Activated CD4-positive, alpha-beta T cell treated with anti-CD3 and anti-CD28 coated beads, Interleukin-2, amount 50 U/mL, for 24 hours (primary cell): ENCODE measurements at places on chromosomes 4 and X.

DNA sequence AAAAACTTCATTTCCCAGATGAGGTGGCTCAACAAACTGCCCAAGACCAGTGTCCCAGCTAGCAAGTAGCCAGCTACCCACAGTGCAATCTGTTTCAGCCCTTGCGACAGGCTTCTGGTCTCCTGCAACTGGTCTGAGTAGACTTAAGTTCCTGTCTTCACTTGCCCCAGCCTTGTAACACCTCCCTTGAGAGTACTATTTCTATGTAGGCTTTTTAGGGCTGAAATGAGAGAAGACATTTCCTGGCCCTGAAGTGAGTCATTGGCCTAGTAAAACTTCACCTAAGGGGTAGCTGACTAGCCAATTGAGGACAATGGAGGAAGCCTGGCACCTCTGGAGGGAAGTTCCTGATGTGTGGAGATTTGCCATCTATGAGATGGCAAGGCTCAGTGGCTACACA, 80.1 kb upstream of the STIM2 start:
- DNase-seq, result no peak

GRCh38 chr4:2829933-2830451, 13.7 kb upstream of the ADD1 start:
- DNase-seq, result no peak

- DNase-seq, result no peak
Measured at GRCh38 chr4:73438582-73439215, 2.7 kb downstream of the AFP start.

- no peak for DNase-seq
Measured at GRCh38 chrX:25125483-25125882, 109.7 kb upstream of the ARX start.

GRCh38 chr4:38967260-38968095, 64.7 kb downstream of the TMEM156 start:
- DNase-seq, result no peak

- no peak for DNase-seq
Measured at GRCh38 chrX:152061083-152061482, 77.3 kb downstream of the MAGEA10 start.

- DNase-seq, result no peak
Measured at GRCh38 chr4:110211770-110212061, 13.3 kb upstream of the ELOVL6 start.

GRCh38 chrX:154892296-154892695, 6.1 kb downstream of the F8A1 start:
- DNase-seq, result no peak

DNA sequence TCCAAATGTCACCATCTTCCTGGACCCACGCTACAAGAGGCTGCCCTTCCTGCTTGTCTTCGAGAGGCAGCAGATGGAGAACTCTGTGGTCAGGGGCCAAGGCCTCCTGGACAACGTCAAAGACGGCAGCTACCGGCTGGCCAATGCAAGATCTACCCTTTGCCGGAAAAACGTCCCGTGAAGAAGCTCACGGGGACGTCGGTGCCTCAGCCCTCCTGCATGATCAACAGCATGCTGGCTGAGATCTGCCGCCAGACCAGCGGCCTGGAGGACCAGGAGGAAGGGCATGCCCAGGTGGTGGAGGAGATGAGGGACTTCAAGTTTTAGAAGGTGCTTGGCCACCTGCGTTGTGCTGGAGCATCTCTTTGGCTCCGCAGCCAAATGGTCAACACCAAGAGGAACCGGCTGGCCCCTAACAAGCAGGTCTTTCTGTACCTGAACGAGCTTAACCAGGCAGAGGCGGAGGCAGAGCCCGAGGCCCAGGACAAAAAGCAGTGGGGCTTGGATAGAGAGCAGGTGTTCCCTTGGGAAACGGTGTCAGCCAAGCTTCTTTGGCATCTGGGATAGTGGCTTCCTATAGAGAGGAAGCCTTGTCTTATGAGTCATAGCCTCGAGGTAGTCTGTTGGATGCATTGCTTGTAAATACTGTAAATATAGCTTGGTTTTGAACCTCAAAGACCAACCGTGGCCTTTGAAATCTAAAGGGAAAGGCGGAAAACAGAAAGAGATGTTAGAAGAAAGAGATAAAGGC, 94.8 kb upstream of the ELOVL6 start:
- DNase-seq, result no peak

GRCh38 chr4:71830497-71831190, 46.8 kb upstream of the GC start:
- no peak for DNase-seq

GRCh38 chrX:86021652-86022289, 25.6 kb downstream of the CHM start:
- DNase-seq, result no peak
